SHP77 (cell line): ENCODE measurements at places on chromosomes 6 and 20.

DNA sequence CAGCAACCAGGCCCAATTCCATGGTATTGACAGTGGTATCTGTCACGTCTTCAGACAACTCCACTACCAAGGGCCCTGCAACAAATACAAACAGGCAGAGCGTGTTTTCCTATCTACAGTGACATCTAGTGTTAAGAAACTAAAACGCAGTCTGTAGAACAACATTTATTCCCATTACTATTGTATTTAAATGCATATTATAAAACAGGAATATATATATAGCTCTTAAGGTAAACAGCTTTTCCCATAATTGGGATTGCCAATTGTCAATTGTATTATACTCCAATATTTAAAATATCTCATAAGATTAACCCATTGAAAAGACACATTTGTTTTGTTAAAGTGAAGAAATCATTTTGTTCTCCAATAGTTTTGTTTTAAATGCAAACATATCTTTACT lies 97.2 kb downstream of the KIF16B start:
- DNase-seq = peak; percentile 33

GRCh38 chr20:41108531-41108930 lies 28.8 kb upstream of the PLCG1 start:
- DNase-seq = no peak

GRCh38 chr20:2408111-2408510 lies 27.4 kb downstream of the TGM6 start:
- DNase-seq = no peak

- no peak for DNase-seq
Observed at GRCh38 chr6:34239500-34239825, 2.8 kb downstream of the HMGA1 start.

DNA sequence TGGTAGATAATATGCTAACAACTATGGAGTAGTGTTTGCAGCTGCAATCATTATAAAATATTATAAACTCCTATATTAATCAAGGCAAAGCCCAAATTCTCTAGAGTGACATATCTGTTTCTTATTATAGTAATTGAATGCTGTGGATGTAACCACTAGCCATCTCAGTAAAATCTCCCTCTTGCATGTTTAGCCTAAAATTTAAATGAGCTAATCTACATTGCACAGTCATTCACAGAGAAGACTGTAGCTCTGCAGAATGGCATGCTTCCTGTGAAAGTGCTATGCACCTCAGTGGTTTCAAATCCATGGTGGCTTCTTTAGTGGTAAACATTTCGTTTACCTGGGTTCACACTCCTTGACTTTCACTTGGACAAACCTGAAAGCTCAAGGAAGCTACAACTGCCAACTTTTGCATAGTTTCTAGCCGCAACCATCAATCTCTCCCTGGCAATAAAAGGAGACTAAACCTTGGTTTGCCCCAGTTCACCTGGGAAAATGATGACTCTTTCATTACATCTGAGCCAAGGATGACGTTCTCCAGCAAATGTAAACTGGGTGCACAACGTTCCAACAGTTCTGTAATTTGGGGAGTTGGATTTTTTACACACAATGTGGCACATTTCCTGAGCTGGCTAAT lies 47.2 kb downstream of the FILIP1 start:
- DNase-seq = no peak

DNA sequence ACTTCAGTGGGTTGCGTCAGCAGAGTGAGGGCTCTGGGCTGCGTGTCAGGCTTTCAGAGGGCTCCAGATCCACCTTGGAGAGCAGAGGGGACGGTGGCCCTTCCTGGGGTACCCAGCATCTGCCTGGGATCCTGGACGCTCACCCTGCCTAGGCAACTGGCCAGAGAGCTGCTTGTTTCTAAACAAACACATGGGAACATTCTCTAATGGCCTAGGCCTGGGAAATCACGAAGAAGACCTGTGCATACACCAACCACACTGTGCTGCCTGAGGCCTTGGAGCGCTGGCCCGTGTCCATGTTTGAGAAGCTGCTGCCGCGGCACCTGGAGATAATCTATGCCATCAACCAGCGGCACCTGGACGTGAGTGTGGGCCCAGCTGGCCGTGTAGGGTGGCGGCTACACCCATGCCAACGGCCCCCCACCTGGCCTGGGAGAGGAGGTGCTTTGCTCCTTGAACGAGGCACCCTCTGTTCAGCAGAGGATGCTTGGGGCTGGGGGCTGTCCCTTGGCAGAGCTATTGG lies 32.2 kb downstream of the PYGB start:
- DNase-seq = peak; percentile 96

DNA sequence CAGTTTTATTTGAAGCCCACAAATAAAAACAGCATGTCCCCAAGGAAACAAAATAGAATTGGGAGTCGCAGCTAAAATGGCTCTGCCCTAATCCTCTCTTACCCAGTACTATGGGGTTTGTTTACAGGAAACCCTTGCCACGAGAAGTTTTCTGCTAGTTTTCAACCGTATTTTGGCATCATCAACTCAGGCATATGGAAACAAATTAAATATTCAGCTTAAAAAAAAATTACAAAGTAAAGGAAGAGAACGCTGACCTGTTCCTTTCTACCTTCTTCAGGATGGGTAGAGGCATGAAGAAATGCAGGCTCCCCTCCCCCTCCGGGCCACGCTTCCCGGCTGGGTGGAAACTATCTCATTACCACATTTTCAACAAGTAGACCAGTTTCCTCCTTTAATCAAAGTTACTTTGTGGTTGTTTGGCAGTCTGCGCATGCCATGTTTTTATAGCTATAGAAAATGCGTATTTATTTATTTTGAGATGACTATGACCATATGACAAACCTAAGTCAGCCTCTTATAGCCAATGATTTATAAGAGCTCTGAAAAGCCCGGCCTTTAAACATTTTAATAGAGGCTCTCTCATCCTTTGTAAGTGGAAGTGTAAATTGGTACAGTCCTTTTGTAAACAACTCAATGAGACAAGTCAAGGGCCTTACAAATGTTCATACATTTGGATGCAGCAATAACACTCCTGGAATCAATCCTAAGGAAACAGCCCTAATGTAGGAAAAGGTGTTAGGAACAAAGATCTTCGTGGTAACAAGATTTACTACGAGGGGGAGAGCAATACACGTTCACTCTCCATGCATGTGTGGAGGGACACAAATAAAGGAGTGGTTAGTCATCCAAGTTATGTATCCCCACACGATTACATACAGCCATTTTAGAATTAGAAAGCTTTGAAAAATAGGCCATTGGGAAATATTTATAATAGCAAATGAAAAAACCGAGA lies 16.1 kb upstream of the ZNF217 start:
- DNase-seq = peak; percentile 42

- no peak for DNase-seq
Observed at GRCh38 chr6:64227863-64228262, 592.3 kb downstream of the PHF3 start.

DNA sequence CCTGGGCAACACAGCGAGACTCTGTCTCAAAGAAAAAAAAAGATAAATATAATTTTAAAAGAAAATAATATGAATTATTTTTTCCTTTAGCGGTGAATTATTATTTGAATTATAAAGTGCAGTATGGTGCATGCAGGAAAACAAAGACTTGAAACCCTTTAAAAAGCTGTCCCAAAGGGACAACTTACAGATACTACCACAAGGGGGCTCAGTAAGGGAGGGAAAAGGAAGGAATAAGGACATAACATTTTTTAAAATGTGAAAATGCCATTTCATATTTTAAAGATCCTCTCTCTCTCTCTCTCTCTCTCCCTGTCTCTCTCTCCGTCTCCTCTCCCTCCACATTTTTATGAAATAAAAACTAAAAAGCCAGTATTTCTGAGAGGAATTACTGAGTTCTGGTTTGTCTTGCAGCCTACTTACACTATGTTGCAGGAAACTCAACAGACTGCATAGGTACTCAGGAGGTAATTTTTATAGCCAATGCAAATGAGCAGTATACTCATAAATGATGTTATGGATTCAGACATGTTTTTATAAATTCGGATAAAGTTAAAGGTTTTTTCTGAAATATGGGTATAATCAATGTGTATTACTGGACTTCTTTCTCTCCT lies 455.0 kb upstream of the GJE1 start:
- DNase-seq = peak; percentile 27

DNA sequence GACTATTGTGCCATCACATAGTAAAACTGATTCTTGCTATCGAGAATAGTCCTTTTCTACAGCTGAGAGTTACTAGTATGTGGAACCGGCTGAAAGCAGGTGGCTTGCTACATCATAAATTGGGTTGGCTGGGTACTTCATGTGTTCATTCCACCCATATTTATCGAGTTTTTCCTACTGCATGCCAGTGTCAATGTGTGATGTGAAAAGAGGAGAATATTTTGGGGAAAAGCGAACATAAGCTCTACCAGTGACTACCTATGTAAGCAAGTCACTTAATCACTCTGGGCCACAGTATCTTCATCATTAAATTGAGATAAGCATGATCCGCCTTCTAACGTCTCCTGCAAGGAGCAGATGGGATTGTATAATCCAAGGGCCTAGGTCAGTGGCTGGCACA lies 61.0 kb downstream of the TSHZ2 start:
- no peak for DNase-seq
